Natural killer cell (primary cell): ENCODE measurements at places on chromosomes 3 and 15. TPM values are rescaled to one million over a fixed set of nuclear protein-coding genes. Genes with fewer than 3 reads are reported as not detected.

- peak overlapping the region; percentile 99 for H3K4me3 ChIP-seq
- no peaks in the 10 kb centered on the region for H3K27me3 ChIP-seq
- H3K36me3 ChIP-seq = peaks cover 26% of the 10 kb centered on the region
Measured at GRCh38 chr3:105867712-105868430, 941 bp downstream of the CBLB start.

- no peak overlapping the region for H3K4me3 ChIP-seq
- H3K36me3 ChIP-seq = no peaks in the 10 kb centered on the region
- no peak overlapping the region for H3K27ac ChIP-seq
- H3K4me1 ChIP-seq = no peaks in the 10 kb centered on the region
- no peak for DNase-seq
Measured at GRCh38 chr3:178406206-178406605, 130.0 kb upstream of the KCNMB2 start.

GRCh38 chr3:117408811-117409210 lies 699.2 kb downstream of the TUSC7 start:
- H3K27me3 ChIP-seq = no peaks in the 10 kb centered on the region
- no peaks in the 10 kb centered on the region for H3K36me3 ChIP-seq
- no peak for DNase-seq
- no peaks in the 10 kb centered on the region for H3K4me1 ChIP-seq
- no peak overlapping the region for H3K27ac ChIP-seq
- no peak overlapping the region for H3K4me3 ChIP-seq

DNA sequence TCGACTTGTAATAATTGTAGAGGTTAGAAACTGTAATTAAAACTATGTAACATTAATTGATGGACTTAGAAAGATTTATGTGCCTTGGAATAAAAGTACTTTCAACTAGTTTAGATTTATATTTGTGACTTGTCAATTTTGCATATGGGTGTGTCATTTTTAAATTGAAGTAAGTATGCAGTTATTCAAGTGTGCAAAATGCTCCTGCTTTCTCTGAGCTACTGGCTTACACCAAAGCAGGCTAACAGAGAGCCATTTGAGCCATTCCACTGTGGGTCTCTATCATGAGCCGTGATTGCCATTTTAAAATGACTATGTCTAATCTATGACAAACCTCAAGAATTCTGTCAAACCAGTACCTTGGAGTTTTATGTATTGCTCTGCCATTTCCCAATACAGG lies 345.0 kb upstream of the MDFIC2 start:
- no peak overlapping the region for H3K4me3 ChIP-seq
- no peaks in the 10 kb centered on the region for H3K4me1 ChIP-seq
- DNase-seq = no peak
- H3K27ac ChIP-seq = no peak overlapping the region
- no peaks in the 10 kb centered on the region for H3K27me3 ChIP-seq

DNA sequence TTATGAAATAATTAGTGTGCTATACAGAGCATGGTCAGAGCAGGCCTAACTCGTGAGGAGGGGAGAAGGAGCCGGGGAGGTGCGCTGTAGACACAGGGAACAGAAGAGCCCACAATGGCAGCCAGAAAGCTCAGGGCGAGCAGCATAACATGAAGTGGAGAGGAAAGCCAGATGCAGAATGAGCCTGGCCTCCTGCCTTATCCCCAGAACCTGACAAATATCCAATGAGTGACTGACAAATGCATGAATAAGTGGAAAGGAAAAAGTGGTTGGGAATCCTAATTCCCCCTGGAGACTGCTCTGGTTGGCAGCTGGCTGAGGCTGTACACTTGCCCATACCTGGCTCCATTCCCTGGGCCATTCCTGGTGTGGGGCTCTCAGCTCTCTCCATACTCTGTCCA lies 9.2 kb upstream of the MST1R start:
- no peak overlapping the region for H3K27ac ChIP-seq
- H3K4me3 ChIP-seq = no peak overlapping the region
- no peaks in the 10 kb centered on the region for H3K27me3 ChIP-seq

DNA sequence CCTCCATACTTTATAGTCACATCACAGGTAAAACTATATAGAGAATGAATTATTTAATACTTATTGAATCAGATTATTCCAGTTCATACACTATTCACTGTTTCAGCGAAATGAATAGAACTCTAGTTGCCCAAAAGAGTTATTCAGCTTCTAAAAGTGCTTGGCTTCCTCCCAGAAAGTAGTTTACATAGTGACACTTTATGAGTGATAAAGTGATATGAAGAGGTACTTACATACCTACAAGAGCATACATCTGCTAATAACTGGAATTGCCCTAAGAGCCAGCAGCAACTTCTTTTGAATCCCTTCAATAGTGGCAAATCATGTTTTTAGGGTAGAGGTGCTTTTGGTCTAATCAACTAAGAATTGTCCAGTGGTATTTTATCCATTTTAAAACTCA lies 635.1 kb upstream of the AGTR1 start:
- H3K4me3 ChIP-seq = no peak overlapping the region
- no peaks in the 10 kb centered on the region for H3K4me1 ChIP-seq
- DNase-seq = no peak
- H3K27ac ChIP-seq = no peak overlapping the region
- no peaks in the 10 kb centered on the region for H3K36me3 ChIP-seq
- H3K27me3 ChIP-seq = no peaks in the 10 kb centered on the region

DNA sequence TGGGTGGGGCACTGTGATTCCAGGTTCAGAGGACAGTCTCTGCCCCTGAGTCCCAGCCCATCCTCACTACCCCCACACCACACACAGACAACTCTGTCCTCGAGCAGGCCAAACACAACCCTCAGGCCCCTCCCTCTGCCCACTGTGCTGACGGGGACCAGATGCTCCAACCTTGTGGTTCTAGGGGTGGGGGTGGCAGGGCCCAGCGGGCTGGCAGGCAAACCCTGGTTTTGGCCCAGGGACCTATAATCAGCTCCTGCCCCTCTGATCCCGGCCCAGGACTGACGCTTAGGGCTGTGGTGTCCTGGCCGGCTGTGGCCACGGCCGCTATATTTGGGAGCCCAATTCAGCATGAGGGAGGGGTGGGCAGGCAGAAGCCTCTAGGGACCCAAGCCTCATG lies 5.0 kb upstream of the MYL3 start:
- H3K27ac ChIP-seq = no peak overlapping the region
- H3K4me1 ChIP-seq = no peaks in the 10 kb centered on the region
- no peak overlapping the region for H3K4me3 ChIP-seq

- H3K4me3 ChIP-seq = no peak overlapping the region
Measured at GRCh38 chr3:15154326-15154725, 51.7 kb upstream of the CAPN7 start.

GRCh38 chr15:101053261-101053660 lies 134.1 kb downstream of the LRRK1 start:
- no peak for DNase-seq
- no peaks in the 10 kb centered on the region for H3K27me3 ChIP-seq

DNA sequence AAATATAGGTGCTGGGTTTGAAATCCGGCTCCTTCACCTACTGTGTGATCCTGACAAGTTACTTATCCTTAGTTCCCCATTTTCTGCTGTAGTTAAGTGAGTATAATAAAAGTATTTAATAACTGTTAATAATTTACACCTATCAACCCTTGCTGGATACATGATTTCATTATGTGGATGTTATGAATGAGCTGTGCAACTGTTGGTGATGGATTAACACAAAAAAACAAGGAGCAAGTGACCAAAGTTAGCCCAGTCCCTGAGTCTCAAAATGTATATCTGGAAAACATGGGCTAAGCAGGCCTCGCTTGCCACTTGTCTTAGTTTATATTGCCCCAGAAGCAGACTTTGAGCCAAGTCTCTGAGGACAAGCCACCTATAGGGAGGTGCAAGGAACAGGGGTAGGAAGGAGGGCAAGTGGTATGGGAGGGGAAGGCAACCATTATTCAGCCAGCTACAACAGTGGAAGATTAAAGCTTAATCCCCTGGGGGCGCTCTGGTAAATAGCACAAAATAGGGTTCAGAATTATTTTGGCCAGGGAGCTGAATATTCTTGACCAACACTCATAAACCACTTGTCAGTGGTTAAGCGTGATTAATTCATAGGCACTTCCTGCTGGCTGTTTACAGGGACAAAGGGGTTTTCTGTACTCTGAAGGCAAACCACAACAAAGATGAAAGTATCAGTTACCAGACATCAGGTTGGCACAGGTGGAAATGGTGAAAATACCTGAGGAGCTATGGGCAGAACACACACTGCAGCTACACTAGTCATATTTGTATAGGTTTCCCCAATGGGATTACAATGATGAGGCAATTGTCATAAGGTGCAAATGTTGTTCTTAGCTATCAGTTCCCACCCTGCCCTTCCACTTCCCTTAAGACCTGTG lies 76.2 kb downstream of the TRIM42 start:
- DNase-seq = no peak
- H3K4me3 ChIP-seq = no peak overlapping the region
- H3K27ac ChIP-seq = no peak overlapping the region
- peaks cover 10% of the 10 kb centered on the region for H3K4me1 ChIP-seq
- H3K27me3 ChIP-seq = no peaks in the 10 kb centered on the region

- DNase-seq = no peak
- H3K36me3 ChIP-seq = peaks cover 10% of the 10 kb centered on the region
- H3K4me1 ChIP-seq = peaks cover 8% of the 10 kb centered on the region
Measured at GRCh38 chr3:45642731-45643152, 46.5 kb upstream of the SACM1L start.

DNA sequence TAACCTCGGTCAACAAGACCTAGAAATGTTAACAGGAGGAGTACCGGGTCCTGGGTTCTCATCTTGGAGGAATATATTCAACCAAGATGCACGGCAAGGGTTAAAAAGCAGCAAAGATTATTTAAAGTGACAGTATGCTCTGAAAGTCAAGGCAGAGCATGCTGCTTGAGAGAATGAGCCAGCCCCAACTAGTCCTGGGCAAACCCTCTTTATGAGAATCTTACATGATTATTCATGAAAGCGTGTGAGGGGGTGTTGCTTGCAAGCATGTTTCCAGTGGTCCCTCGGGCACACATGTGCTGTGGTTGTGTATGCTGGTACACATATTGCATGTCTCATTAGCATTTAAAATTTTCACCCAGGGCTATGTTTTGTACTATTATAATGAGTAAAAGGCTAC lies 1445.6 kb downstream of the SI start:
- H3K27me3 ChIP-seq = no peaks in the 10 kb centered on the region
- H3K4me1 ChIP-seq = no peaks in the 10 kb centered on the region
- H3K4me3 ChIP-seq = no peak overlapping the region

GRCh38 chr3:11553436-11554235 lies 90.1 kb downstream of the VGLL4 start:
- no peak overlapping the region for H3K27ac ChIP-seq
- no peak for DNase-seq
- H3K4me1 ChIP-seq = no peaks in the 10 kb centered on the region

- H3K4me3 ChIP-seq = no peak overlapping the region
- DNase-seq = no peak
- H3K4me1 ChIP-seq = peaks cover 59% of the 10 kb centered on the region
- no peaks in the 10 kb centered on the region for H3K27me3 ChIP-seq
Measured at GRCh38 chr3:51392355-51393133, 1.5 kb downstream of the RBM15B start.

- no peaks in the 10 kb centered on the region for H3K4me1 ChIP-seq
- H3K36me3 ChIP-seq = no peaks in the 10 kb centered on the region
- DNase-seq = no peak
Measured at GRCh38 chr15:42392309-42393024, 33.2 kb downstream of the CAPN3 start.

- no peak overlapping the region for H3K27ac ChIP-seq
- H3K4me1 ChIP-seq = no peaks in the 10 kb centered on the region
- no peaks in the 10 kb centered on the region for H3K36me3 ChIP-seq
- no peak for DNase-seq
- no peak overlapping the region for H3K4me3 ChIP-seq
- no peaks in the 10 kb centered on the region for H3K27me3 ChIP-seq
Measured at GRCh38 chr15:76169911-76170800, 110.4 kb downstream of the TMEM266 start.

GRCh38 chr15:24857763-24858162 lies 97.0 kb upstream of the SNRPN start:
- no peaks in the 10 kb centered on the region for H3K4me1 ChIP-seq
- no peaks in the 10 kb centered on the region for H3K36me3 ChIP-seq
- no peaks in the 10 kb centered on the region for H3K27me3 ChIP-seq
- DNase-seq = no peak

DNA sequence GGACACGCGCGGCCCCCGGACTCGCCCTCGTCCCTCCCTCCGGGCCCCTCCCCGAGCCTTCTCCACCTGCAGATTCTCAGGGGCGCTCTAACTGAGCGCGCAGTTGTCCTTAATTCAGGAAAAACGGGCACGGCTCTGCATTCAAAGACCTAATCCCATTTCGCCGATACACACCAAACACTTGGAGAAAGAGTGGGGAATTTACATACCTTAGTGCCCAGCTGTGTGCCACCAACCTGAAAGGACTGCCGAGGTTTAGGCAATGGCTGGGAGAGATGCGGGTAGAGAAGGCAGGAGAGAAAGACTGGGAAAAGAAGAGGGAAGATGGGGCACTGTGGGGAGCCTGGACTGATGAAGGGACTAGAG lies 21.8 kb downstream of the IGDCC3 start:
- H3K4me1 ChIP-seq = peaks cover 5% of the 10 kb centered on the region
- no peak for DNase-seq
- no peak overlapping the region for H3K27ac ChIP-seq
- H3K36me3 ChIP-seq = no peaks in the 10 kb centered on the region
- H3K27me3 ChIP-seq = peaks cover 12% of the 10 kb centered on the region

GRCh38 chr3:39281533-39281932 lies 1.7 kb upstream of the CX3CR1 start:
- peaks cover 65% of the 10 kb centered on the region for H3K4me1 ChIP-seq
- peak overlapping the region; percentile 68 for H3K4me3 ChIP-seq
- peak overlapping the region; percentile 62 for H3K27ac ChIP-seq
- H3K36me3 ChIP-seq = peaks cover 10% of the 10 kb centered on the region

Gene SOX14
- not detected for total RNA-seq

Gene IRAK2
- 10.4 TPM for total RNA-seq

Gene C3orf52
- 0.90 TPM for total RNA-seq

Gene TMEM266
- not detected for total RNA-seq

Gene XIRP1
- total RNA-seq = 0.14 TPM

Gene SLC27A2
- total RNA-seq = 2.7 TPM

Gene LRRIQ4
- not detected for total RNA-seq

Gene TM2D3
- total RNA-seq = 71.2 TPM

Gene TICRR
- total RNA-seq = 0.13 TPM

Gene IMPDH2
- total RNA-seq = 50.0 TPM

Gene IGF2BP2
- 8.8 TPM for total RNA-seq

Gene SLC6A1
- not detected for total RNA-seq

Gene MRPS11
- total RNA-seq = 22.4 TPM

Gene RYR3
- 6.2 TPM for total RNA-seq

Gene GPR149
- not detected for total RNA-seq

Gene TM4SF1
- not detected for total RNA-seq
